Right lobe of liver (tissue), 6 donors: ENCODE measurements at places on chromosomes 7 and 10. TPM values are rescaled to one million over a fixed set of nuclear protein-coding genes. Genes with fewer than 3 reads are reported as not detected.
A peak's percentile ranks its signal among the peaks of the same experiment; 100 is the strongest.

- DNase-seq = peak; percentile 25
Observed at GRCh38 chr7:44391746-44392617, 66.6 kb upstream of the CAMK2B start.

GRCh38 chr7:127487381-127487780, 94.9 kb upstream of the ZNF800 start:
- DNase-seq = no peak

DNA sequence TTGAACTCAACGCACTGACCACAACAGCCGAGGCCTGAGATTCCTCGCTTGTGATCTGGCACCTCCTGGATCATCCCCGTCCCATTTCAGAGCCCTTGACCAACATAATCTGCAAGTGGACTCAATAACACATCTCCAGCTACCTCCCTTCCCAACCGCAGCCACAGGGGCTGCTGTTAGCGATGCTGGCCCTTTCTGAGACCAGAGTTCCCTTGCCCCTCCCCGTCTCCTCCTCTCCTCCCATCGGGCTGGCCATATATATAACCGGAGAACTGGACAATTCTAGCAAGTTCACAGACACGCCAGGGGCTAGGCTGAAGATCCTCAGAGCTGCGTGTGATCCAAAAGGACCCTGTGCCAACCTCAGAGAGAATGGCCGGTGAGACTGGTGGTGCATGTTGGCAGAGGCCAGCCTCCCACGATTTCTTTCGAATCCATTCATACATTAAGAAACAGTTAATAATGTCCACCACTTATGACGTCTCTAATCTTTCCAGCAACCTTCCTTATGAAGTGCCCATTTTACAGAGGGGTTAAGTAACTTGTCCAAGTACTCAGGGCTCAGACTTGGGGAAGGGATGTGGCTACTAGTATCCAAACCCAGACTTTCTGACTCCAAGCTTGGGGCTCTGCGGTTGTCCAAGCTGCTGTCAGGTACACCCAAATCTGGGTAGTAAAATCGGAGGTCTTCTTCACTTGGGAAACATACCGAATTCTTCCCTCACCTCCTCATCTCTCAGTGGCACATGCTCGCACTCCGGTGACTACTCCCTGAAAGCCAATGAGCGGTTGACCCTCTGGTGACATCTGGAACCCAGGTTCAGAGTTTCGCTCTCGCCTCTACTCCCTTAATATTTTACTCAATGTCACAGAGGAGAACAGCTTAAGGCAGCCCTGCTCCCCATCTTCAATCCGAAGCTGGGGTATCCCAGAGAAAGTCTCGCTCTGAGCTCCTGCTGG, 11.2 kb upstream of the FEZF1 start:
- DNase-seq = no peak

DNA sequence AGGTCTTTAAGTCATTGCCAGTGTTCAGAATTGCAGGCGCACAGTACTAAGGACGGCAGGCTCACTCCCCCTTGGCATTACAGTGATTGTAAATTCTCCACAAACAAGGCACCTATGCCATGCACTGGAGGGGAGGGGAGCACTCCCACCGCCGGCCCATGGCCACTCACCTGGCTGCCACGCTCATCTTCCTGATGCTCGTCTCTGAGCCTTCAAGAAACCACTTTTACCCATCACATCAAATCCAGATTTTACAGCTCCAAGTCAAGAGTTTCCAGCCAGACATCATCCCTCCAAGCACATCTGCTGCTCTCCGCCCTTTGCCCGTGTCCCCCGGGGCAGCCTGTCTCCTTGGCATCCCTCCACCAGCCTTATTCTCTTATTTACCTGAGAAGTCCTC, 350.2 kb upstream of the SHH start:
- no peak for DNase-seq

GRCh38 chr7:91067242-91067641, 197.0 kb upstream of the FZD1 start:
- no peak for DNase-seq

Gene PWWP2B
- total RNA-seq = 6.4 TPM

Gene PDE6C
- total RNA-seq = not detected

Gene ABCB4
- total RNA-seq = 100 TPM
